ENCODE measurements at places on chromosomes 6 and 20.

GRCh38 chr6:19866173-19866984 is 29.2 kb downstream of the ID4 start:
- no peak for DNase-seq

GRCh38 chr20:52918311-52918710 is 53.8 kb upstream of the TSHZ2 start:
- no peak for DNase-seq

- DNase-seq, result no peak
These were observed 56.4 kb downstream of the RIOK1 start for GRCh38 chr6:7445885-7446461.

GRCh38 chr6:56838016-56838555 is 116.8 kb upstream of the BEND6 start:
- no peak for DNase-seq
